Stimulated activated CD4-positive, alpha-beta T cell treated with anti-CD3 and anti-CD28 coated beads, Interleukin-2, amount 100 ng/mL, for 4 hours (primary cell): ENCODE measurements at places on chromosomes 2 and 18.

- DNase-seq: no peak
These were observed 484 bp downstream of the AFF3 start for GRCh38 chr2:100141906-100142305.

DNA sequence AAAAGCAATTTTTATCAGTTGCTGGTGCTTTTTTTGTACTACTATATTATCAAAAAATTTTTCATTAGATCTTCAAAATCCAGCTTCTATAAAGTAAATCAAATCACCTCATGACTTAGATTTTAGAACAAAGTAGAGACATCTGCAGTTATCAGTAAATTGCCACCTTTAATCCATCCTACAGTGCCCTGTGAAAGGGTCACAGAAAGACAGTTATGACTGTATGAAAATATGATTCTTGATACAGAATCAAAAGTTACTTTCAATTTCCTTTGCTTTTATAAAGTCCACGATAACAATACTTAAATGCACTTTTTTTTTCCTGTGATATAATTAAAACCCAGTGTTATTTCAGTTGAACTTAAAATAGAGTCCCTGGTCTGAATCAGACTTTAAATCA, 61.4 kb downstream of the PRPF40A start:
- no peak for DNase-seq

DNA sequence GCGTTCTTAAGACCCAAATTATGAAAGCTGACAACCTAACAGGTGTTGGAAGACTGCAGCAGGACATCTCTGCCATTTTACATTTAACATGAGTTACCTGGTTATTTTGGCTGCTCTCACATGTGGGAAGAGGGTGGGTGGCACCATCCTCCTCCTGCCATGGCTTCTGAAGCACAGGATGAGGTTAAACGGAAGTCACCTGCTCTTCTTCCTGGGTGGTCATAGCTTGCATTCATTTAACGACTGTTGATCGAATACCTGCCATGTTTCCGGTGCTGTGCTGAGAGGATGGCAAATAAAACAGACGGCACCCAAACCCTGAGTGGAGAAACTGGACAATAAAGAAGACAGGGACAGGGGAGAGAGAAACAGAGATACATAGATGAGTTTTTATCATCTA, 118.0 kb downstream of the RHBDD1 start:
- DNase-seq: no peak

- no peak for DNase-seq
These were observed 220.8 kb upstream of the GALNT5 start for GRCh38 chr2:157036726-157037125.

DNA sequence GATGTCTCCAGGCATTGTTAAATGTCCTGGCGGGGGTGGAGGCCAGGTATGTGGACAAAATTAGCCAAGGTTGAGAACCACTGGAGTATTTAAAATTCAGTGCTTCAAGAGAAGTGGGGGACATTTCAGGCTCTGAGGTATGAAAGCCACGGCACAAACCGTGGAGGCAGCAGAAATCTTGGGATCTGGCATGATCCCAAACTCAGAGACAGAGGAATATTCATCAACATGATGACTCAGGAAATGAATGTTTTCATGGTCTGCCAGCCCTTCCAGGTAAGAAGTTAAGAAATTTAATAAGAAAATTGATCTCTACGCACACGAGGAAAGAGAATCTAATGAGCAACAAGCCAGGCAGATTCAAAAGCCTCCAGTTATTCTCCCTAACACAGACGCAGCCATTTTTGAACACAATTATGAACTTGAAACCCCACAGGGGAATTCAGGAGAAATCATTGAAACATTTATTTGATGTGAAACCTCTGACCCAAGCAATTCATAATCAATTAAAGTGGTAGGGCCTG, 11.3 kb upstream of the GRP start:
- no peak for DNase-seq
